ENCODE measurements at places on chromosomes 11 and 22.

- DNase-seq, result no peak
Observed at GRCh38 chr11:74468936-74469335, 1.6 kb upstream of the KCNE3 start.

GRCh38 chr11:88117281-88117858 lies 57.9 kb downstream of the RAB38 start:
- no peak for DNase-seq

DNA sequence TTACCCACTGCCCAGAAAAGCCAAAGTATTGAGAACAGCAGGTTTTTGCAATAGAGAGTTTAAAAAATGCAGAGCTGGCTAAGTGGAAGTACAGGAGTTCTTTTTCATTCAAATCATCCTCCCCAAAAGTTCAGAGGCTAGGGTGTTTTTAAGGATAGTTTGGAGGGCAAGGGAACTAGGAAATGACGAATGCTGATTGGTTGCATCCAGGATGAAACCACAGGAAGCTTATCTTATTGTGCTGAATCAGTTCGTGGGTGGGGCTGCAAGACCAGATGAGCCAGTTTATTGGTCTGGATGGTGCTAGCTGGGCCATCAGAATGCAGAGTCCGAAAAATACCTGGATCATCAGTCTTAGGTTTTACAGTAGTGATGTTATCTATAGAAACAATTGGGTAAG lies 1427.1 kb downstream of the LRRC4C start:
- no peak for DNase-seq

DNA sequence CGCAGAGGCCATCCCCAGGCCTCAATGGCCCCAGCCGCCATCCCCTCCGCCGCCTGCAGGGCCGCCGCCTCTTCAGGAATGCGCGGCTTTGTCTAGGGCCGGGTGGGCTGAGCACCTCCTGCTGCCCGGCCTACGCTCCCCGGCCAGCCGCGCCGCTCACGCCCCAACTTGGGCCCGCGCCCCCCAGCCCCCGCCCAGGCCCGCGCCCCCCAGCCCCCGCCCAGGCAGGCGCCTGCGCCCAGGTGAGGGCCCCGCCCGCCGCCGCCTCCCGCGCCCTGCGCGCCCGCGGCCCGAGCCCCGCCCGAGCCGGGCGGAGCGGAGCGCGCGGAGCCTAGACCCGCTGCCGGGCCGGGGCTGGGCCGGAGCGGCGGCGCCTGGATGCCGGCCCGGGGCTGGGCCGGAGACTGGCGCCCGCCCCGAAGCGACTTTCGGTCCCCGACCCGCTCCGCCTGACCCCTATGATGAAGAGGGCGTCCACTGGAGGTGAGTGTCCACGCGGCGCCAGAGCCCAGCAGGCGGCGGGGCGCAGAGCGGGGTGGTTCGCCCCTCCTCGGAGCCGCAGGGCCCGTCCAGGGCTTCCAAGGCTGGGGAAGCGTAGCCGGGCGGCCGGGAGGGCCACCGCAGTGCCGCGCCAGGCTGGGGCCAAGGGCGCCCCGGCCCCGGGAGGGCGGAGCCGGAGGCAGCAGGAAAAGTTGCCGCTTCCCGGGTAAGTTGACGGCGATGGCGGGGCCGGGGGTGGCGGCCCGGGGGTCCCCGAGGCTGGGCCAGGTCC lies 34.3 kb upstream of the PRODH start:
- DNase-seq, result no peak

GRCh38 chr11:92109466-92109865 lies 115.2 kb upstream of the FAT3 start:
- DNase-seq, result no peak

- DNase-seq, result no peak
Observed at GRCh38 chr11:596374-596773, 19.4 kb downstream of the IRF7 start.

- DNase-seq, result no peak
Observed at GRCh38 chr11:7617032-7617431, 56.3 kb downstream of the CYB5R2 start.

- no peak for DNase-seq
Observed at GRCh38 chr11:126857860-126858808, 142.4 kb downstream of the KIRREL3 start.

DNA sequence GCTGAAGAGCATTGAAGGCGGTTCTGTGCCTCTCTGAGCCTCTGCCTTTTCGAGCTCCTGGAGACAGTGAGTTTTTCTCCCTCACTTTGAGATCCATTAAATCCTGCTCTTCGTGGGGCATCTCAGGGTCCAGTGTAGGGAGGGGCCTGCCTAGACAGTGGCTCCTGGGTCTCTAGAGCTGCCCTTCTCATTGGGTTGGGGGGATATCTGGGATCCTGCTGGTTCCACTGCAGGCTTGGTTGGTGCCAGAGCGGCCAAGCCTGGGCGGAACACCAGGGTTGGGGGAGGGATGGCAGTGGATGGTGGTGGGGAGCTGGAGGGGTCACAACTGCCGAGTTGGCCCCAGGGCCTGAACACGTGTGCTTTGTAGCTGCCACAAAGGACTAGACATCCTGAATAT lies 52.2 kb upstream of the CARS1 start:
- no peak for DNase-seq

DNA sequence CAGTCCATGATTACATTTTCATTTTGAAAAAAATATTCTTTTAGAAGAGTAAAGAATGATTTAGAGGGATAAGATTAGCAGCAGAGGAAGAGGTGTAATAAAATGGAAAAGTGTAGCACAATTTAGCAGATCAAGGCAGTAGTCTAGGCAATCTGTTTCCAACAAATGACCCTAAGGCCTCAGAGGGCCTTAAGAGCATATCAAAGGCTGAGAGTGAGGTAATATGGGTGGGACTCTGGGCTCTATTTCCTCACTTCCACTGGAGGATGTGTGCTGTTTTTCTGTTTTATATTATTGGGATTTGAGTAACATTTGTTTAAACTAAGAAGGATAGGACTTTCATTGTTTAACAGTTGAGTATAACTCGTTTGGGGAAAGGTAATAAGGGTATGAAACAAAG lies 28.8 kb downstream of the CCDC81 start:
- no peak for DNase-seq

- no peak for DNase-seq
Observed at GRCh38 chr22:25688627-25689026, 53.4 kb upstream of the MYO18B start.

- no peak for DNase-seq
Observed at GRCh38 chr22:19868773-19869471, 14.2 kb upstream of the GNB1L start.

- DNase-seq, result no peak
Observed at GRCh38 chr11:60159868-60160267, 23.0 kb downstream of the MS4A6A start.

DNA sequence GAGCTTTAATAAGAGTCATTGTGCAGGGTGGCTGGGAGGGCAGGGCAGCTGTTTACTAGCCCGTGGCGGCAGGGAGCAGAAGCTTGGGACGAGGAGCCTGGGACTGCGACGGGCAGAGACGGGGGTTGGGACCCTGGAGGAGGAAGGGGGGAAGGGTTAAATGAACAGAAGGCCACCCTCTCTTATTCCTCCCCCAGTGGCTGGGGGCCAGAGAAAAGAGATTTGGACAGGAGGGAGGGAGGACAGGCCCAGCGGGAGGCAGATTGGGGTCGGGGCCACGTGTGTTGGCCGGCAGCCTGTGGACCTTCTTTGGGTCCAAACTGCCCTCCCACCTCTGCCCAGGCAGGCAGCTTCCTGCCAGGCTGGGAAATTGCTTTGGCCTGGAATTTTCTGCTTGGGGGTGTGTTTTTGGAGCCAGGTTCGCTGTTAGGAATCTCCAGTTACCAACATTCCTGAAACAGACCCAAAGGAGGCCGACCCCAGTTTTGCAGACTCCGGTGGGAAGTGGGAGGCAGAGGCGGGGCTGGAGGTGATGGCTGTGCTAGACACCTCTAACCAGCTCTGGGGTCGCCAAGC lies 50.2 kb downstream of the APOL3 start:
- DNase-seq, result no peak

GRCh38 chr22:41075946-41076345 lies 16.4 kb upstream of the EP300 start:
- no peak for DNase-seq

DNA sequence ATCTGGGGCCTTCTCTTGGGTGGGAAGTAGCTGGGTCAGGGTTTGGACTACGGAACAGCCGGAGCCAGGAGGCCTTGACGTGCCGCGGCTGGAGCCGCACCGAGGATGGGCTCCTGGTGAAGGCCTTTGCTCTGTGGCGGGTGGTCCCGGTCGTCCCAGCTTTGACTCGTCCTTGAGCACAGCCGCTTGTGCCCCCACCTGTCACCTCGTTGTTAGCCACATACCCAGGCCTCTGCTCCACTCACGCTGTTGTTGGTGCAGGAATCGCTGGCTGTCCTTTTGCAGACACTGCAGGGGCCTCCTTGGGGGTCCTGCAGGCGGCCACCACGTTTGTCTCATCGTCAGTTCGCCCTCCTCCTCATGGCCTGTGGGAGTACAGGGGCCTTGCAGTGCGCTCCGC lies 17.1 kb downstream of the PHRF1 start:
- no peak for DNase-seq

GRCh38 chr11:39965701-39966100 lies 1493.8 kb downstream of the LRRC4C start:
- no peak for DNase-seq

DNA sequence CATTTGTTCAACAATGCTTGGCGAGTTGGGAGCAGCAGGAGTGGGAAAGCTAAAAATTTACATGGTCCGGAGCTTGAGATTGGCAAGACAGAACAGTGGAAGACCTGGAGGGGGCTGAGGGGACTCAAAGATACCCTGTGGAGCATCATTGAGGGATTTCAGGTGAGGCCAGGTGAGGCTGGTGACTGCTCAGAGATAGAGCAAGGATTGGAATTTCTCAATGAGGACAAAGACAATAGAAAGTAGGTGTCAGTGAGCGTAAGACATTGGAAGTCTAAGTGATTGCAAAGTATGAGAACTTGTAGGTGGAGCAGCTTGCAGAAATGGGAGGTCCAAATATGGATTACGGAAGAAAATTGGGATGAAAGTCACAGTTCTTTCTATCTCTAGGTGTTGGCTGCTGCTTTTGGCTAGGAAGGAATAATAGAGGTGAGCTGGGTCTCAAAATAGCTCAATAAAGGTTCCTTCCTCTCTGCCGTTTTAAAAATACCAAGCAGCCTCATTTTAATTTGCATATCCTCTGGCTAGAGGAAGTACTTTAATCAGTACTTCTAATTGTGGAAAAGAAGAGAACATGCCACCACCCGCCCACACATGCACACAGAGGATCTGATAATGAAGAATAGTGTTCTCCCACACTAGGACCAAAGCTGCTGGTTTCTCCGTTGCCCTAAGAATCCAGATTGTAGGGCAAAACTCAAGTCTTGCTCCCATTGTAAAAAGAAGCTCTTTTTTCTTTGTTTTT lies 41.8 kb upstream of the SORL1-AS1 start:
- no peak for DNase-seq

DNA sequence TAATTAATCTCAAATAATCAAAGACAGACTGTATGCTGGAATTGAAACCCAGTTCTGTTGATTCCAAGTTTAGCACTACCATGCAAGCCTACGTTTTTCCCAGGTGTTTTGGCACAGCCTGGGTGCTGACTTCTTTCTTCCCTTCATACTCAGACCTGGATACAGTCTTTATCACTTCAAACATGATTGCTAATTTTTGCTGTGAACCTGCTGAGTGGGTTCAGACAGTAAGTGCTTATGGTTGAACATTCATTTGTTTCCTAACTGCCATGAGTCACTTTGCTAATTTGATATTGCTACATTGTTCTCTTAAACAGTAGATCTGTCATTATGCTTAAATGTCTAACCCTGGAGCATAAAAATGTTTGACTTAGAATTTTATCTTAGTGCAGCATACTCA lies 12.2 kb downstream of the PAAF1 start:
- no peak for DNase-seq
